ENCODE measurements at places on chromosomes 5 and 9. TPM values are rescaled to one million over a fixed set of nuclear protein-coding genes. Genes with fewer than 3 reads are reported as not detected.

GRCh38 chr9:136182850-136183422, 22.0 kb downstream of the LHX3 start:
- peaks cover 23% of the 10 kb centered on the region for H3K4me1 ChIP-seq
- H3K27ac ChIP-seq = no peak overlapping the region
- no peak for DNase-seq
- H3K36me3 ChIP-seq = no peaks in the 10 kb centered on the region
- H3K4me3 ChIP-seq = no peak overlapping the region

- H3K4me3 ChIP-seq = no peak overlapping the region
- no peak overlapping the region for H3K27ac ChIP-seq
- peak; percentile 76 for DNase-seq
Observed at GRCh38 chr9:97954550-97954989, 16.6 kb upstream of the HEMGN start.

DNA sequence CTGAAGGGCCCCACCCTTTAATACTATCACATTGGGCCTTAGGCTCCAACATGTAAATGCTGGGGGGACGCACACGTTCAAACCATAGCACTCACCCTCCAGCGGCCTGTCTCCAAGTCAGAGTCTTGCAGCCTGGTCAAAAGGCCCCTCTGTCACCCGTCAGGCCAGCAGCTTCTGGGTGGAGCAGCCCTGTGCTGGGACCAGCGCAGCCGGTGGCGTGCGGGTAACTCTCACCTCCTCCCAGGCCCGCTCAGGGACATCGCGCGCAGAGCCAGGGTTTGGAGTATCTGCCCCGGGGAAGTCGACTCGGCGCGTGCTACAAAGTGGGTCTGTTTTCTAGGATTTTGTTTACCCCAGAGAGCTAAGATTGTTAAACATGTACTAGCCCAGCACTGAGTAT, 93.0 kb upstream of the COL5A1 start:
- no peaks in the 10 kb centered on the region for H3K27me3 ChIP-seq
- H3K27ac ChIP-seq = no peak overlapping the region
- DNase-seq = no peak
- H3K36me3 ChIP-seq = no peaks in the 10 kb centered on the region
- no peak overlapping the region for H3K4me3 ChIP-seq

Gene SPEF2
- 5.8 TPM for total RNA-seq

Gene FAM221B
- total RNA-seq = not detected

Gene STKLD1
- total RNA-seq = 0.58 TPM

Measured in neural progenitor cell (in vitro differentiated cells).